ENCODE measurements at places on chromosomes 6 and 20.

GRCh38 chr20:53990768-53991450, 79.5 kb downstream of the BCAS1 start:
- DNase-seq, result no peak

- no peak for DNase-seq
Measured at GRCh38 chr6:118558464-118559217, 10.5 kb downstream of the PLN start.

DNA sequence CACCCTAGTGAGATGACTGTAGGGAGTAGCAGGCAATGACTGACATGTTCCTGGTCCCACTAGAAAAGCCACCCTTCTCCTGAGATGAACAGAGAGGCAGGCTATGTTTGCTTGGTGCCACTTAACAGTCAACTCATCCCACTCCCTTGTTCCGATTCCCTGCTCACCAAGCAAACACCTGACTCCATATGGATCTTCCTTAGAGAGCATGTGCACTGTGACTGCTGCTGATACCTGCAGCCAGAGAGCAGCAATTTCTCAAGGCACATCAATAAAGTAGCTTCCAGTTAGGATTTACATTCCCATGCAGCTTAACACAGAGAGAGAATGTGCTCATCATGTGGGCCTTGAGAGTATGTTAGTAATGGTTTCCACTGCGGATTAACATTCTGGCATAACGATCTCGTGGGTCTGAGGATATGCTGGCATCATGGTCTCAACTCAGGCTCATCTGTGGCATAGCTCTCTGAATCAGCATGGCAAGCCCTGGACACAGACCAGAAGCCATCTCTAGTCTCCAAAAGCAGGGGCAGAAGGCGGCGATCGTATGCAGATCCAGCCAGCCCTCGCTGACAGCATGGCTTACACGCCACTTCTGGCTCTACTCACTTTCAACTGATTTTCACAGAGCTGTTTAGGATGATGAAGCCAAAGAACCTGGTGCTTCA, 43.9 kb downstream of the ATXN1 start:
- no peak for DNase-seq

DNA sequence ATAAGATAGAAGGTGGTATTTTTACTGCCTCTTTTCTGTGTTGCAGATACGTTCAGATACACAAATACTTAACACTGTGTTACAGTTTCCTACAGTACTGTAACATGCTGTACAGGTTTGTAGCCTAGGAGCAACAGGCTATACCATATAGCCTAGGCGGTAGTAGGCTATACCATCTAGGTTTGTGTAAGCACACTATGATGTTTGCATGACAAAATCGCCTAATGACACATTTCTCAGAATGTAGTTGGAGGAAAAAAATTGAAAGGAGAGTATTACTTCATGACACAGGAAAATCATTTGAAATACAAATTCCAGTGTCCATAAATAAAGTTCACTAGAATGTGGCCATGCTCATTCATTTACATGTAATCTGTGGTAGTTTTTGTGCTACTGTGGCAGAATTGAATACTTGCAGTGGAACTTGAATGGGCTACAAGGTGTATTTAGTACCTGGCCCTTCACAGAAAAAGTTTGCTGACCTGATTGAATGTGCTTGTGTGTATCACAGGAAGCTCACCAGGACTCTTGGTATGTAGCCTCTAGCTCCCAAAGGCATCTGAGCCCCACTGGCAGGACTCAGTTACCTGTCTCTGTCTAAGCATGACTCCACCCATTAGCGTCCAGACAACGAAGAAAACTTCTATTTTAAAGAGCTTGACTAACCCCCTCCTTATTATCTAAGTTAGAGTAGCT, 18.8 kb downstream of the TOP1 start:
- no peak for DNase-seq

DNA sequence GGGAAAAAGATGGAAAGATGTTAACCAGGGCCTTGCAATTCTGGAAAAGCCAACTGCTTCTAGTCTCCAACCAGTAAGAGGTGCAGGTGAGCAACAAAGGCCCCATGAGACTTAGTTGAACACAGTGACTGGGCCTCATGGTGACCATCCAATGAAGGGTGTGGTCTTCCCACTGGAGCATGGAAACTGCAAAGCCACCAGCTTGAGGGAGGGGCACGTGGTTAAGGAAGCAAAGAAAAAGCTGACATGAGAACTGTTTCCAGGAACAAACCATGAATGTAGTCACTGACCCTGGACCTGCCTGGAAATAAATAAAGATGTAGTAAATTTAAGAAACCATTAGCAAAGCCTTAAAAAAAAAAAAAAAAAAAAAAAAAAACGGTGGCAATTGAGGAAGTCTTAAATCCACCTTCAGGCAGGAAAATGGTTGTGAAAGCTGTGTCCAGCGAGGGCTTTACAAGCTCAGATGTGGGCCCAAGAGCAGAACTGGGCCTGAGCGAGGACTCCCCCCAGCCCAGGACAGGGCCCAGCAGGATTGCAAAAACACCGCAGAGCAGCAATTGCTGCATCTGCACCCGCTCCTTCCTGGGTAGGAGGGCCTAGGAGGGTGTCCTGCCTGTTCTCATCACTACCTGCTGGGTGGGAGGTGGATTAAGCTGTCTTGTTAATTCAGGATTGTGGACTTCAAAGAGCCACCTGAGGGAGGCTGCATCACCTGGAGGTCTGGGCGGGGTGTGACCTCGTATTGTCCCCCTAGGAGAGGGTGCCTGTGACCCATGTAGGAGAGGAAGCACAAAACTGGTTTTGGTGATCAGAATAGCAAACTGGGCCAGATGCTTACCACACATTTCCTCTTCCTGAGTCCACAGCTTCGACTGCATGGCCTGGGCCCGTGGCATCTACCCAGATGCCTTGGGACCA, 10.3 kb downstream of the GFRA4 start:
- no peak for DNase-seq

DNA sequence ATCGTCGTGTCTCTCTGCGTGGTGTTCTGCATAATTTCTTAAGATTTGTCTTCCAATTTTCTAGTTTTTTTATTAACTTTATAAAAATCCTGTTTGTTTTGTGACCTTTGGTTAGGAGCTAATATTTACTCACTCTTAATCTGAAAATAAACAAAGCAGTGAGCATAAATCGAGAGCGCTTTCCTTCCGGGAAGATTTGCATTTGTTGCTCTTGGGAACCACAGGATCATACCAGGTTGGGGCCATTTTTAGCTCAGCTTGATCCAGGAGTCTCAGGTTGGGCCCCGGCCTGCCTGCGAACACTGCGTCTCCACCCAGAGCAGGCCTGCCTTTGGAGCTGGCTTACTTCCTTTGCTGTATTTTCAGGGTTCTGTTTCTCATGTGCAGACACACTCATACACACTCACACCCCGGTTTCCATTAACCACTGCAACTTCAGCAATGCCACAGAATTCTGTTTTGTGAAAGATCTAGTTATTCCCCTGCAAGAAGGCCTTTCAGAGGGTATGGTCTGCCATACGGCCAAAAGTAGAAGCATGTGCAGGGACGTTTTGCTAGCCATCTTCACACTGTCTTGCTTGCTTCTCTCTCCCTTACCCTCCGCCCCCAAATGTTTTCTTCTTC, 17.3 kb downstream of the BPHL start:
- DNase-seq, result no peak

GRCh38 chr6:63764318-63764916, 128.8 kb downstream of the PHF3 start:
- DNase-seq, result no peak

GRCh38 chr20:25867776-25868649, 171.4 kb upstream of the ZNF337 start:
- peak; percentile 81 for DNase-seq

All from hypothalamus (tissue), 51 donors.